ENCODE measurements at places on chromosomes 12 and 14.

DNA sequence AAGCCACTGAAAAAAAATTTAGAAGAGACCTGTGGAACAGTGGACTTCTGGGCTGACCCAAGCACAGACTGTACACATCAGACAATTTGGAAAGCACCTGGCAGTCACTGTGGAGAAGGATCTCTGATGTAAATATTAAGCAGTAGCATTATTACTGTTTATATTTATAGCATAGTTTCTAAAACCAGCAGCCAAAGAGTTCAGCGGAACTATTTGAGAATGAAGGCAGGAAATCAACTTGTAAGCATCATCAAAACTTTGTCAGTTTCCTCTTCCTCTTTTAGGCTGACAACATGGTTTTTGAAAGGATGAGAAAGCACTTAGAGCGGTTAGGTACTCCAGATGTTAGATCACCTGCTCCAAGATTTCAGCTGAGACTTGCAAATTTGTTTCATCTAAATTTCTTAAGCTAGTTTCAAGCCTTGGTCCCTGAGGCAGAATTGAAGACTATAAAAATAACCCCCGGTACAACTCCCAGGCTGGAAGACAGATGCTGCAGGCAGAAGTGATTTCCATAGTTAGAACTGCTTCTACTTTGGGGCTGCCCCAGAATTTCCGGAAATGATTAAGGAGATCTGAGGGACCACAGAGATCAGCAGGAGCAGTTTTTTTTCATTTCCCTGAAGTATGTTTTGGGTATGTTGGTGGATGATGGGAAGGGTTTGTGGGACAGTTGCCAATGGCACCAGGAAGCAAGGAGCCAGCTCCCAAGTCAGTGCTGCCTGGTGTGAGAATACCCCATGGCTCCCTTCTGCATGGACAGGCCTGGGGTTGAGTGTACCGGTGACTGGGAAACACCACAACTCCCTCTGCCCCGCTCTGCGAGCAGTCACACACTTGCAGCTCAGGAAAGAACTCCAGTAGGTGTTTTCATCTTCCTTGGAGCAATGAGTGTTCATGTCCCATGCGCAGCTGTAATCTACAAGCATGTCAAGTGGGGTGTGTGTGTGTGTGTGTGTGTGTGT lies 354.5 kb downstream of the NUAK1 start:
- DNase-seq = no peak

- DNase-seq = no peak
These were observed 109.8 kb downstream of the PTPN11 start for GRCh38 chr12:112528521-112528920.

DNA sequence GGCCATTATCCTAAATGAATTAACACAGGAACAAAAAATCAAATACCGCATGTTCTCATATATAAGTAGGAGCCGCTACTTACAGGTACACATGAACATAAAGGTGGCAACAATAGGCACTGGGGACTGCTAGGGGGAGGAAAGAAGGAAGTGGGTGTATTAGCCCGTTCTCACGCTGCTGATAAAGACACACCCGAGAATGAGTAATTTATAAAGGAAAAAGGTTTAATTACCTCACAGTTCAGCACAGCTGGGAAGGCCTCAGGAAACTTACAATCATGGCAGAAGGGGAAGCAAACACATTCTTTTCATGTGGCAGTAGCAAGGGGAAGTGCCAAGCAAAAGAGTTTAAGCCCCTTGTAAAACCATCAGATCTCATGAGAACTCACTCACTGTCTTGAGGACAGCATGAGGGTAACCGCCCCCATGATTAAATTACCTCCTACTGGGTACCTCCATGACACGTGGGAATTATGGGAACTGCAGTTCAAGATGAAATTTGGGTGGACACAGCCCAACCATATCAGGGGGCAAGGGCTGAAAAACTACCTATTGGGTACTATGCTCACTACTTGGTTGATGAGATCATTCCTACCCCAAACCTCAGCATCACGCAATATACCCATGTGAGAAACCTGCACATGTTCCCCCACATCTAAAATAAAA lies 16.4 kb upstream of the MIA2 start:
- DNase-seq = no peak

DNA sequence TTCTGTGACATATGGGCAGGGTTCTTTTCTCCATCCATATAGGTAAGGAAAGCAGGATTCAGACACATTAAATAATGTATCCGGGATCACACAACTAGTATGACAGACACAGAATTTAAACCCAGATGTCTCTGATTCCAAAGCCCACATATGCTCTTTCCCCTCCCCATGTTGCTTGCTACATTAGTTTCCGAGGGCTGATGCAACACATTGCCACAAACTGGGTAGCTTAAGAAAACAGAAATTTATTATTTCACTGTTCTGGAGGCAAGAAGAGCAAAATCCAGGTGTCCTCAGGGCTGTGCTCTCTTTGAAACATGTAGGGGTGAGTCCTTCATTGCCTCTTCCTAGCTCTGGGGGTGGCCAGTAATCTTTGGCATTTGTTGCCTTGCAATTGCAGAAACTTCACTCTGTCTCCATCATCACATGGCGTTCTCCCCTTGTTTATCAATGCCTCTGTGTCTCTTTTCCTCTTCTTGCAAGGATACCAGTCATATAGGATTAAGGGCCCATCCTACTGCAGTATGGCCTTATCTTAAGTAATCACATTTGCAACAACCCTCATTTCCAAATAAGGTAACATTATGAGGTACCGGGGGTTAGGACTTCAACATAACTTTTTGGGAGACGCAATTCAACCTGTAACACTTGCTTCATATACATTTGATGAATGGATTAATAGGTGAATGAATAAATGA lies 83.0 kb upstream of the CCND2 start:
- DNase-seq = no peak

DNA sequence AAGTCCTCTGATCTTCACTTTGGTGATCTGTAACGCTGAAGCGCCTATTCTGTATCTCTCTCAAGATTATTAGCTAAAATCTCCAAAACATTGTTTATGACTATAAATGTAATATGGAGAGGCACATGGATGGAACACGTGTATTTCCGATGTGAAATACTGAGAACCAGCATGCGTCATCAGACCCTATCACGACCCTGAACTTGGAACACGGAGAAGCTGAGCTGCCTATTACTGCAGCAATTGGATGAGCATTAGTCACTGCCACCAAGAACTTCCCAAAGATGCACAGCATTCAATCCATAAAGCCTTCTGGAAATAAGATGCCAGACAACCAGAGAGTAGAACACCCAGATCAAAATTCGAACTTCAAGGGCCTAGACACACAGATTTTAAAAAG lies 61.9 kb downstream of the PRKAB1 start:
- DNase-seq = no peak

DNA sequence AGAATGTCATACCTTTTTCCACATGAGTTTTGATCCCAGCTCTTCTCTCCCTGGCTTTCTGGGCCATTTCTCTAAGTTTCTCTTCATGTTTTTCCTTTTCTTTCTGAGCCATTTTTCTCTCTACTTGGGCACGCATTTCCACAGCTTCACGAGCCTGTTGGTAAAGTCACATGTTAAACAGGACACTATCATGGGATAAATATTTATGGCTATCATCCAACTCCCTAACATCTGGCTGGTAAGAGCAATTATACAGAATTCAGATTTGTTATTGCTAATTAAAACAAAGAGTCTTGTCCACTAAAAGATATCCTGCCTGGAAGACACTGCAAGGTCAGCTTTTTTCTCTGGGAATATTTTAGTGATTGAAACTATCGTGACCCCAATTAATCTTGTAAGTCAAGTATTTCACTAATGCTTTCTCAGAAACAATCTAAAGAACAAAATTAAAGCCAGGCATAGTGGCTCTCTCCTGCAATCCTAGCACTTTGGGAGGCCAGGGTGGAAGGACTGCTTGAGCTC lies 23.1 kb downstream of the SLIRP start:
- no peak for DNase-seq

DNA sequence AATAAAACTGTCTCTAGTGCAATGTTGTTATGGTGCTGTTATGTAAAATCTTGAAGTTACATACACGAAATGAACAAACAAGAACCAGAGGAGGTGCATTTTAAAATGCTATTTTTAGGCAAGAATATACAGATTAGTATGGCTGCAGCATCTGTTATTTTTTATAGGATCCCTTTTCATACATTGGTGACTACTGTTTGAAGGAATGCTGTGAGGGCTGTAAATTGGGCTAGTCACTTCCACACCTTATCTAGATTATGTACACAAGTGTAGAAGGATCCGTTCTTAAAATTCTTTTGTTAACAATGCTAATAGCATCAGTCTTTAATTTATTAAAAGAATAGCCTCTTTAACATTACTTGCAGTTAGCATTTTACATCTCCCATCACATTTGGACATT lies 284.3 kb upstream of the MDGA2 start:
- DNase-seq = no peak

DNA sequence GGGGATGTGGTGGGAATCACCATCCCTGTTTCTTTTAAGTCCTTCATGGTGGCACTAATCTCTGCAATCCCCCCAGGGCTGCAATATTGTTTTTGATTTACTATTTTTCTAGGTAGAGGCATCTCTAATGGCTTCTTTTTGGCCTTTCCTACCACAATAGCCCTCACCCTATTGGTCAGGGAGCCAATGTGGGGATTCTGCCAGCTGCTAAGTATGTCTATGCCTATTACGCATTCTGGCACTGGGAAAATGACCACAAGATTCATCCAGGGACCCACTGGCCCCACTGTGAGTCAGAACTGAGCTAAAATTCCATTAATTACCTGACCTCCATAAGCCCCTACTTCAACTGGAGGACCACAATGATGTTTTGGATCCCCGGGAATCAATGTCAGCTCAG lies 15.9 kb upstream of the GLIPR1L2 start:
- DNase-seq = no peak
